CD4-positive, alpha-beta T cell (primary cell): ENCODE measurements at places on chromosomes 4 and X. TPM values are rescaled to one million over a fixed set of nuclear protein-coding genes. Genes with fewer than 3 reads are reported as not detected.

The TCEAL2 gene
- 1.2 TPM for total RNA-seq

The GAGE1 gene
- not detected for total RNA-seq

The CENPVL2 gene
- not detected for total RNA-seq

DNA sequence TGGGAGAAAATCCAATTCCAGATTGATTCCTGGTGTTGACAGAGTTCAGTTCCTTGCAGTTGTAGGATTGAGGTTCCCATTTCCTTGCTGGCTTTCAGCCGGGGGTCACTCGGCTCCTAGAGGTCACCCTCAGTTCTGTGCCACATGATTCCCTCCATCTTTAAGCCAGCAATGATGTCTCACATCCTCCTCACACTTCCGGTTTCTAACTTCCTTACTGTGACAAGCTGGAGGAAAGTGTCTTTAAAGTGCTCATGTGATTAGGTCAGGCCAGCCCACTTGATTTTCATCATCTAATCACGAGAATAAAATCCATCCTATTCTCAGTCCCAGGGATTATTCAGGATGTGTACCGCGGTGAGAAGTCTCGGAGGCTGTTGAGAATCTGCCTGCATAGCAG, 19.4 kb upstream of the SMIM31 start:
- peak; percentile 7 for DNase-seq

DNA sequence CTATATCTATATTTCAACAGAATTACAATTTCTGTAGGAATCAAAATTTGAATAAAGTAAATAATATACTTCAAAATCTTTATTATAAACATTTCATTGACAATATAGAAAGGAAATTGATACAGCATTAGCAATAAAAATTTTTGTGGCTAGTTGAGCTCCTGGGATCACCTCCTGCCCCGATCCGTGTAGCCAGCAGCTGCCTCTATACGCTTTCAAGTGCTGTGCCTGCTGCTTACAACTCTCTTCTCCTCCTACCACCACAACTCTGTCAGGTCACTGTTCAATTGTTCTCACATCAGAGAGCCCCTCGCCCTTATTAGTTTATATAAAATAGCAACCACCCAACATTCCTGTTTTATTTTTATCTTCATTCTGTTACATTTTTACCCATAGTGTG, 27.6 kb downstream of the INPP4B start:
- DNase-seq = no peak

DNA sequence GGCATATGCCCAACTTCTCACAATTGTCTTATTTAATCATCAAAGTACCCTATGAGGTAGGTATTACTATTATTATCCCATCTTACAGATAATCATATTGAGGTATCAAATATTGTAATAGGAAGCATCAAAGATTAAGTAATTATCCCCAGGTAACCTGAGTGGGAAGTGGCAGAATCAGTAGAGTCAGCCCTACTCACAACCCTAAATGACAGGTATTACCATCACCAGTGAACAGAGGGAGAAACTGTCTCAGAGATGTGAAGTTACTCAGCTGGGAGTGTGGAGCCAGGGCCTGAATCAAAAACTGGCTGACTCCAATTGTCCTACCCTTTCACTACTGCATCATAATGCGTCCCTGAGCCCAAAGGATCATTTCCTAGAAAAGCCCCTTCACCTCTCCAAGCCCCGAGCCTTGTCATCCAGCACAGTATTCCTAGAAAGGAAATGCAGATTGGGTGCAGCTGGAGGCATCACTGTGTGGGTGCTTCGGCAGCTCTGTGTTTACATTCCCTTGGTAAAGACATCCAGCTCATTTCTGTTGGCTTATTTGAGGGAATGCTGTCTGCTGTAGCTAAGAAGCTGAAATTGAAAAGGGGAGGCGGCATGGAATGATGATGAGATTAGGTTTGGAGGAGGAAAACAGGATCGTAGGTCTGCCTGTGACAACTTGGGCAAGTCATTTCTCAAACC, 72.8 kb downstream of the DHX15 start:
- no peak for DNase-seq

The MAGEB17 gene
- not detected for total RNA-seq

- peak; percentile 48 for DNase-seq
These were observed 563.1 kb downstream of the INPP4B start for GRCh38 chr4:142282870-142283431.

The FAM156A gene
- 16.0 TPM for total RNA-seq

DNA sequence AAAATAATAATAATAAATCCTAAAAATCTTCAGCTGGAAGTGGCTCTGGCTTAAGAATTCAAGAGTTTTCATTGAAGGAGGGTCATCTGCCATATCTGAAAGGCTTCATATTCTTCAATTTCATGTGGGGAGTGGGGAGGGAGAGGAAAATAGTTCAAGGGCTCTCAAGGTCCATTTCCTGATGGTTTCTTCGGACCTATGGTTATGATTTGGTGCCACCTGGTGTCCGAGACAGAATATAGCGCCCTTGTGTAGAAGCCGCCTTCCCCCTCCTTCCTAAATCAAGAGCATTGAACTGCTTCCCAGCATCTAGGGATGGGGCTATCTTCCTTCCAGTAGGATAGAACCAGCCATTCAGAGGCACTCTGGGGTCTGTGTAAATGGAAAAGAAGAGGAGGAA, 34.3 kb downstream of the NLGN3 start:
- DNase-seq = peak; percentile 75

DNA sequence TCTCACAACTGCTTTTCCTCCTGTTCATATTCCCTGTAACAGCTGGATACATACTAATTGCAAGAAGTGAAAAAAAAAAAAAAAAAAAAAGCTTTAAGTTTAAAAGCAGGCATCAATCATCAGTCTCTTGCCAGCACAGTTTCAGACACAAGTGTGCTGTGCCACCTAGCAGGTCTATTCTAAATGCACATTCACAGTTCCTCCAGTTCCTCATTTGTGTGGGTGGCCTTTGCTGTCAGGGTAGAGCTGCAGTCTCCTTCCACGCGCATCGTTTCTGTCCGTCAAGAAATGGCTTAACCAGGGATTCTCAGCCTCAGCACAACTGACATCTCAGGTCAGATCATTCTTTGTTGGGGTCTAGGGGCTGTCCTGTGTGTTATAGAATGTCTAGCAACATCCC, 61.6 kb downstream of the SCML1 start:
- DNase-seq = no peak

- DNase-seq = no peak
These were observed 3.1 kb upstream of the DHRSX start for GRCh38 chrX:2503591-2504500.

The ZXDB gene
- 32.0 TPM for total RNA-seq

The ZDHHC15 gene
- total RNA-seq = 0.16 TPM

The CSAG2 gene
- total RNA-seq = not detected
